ENCODE measurements at places on chromosomes 2 and 18. TPM values are rescaled to one million over a fixed set of nuclear protein-coding genes. Genes with fewer than 3 reads are reported as not detected.

DNA sequence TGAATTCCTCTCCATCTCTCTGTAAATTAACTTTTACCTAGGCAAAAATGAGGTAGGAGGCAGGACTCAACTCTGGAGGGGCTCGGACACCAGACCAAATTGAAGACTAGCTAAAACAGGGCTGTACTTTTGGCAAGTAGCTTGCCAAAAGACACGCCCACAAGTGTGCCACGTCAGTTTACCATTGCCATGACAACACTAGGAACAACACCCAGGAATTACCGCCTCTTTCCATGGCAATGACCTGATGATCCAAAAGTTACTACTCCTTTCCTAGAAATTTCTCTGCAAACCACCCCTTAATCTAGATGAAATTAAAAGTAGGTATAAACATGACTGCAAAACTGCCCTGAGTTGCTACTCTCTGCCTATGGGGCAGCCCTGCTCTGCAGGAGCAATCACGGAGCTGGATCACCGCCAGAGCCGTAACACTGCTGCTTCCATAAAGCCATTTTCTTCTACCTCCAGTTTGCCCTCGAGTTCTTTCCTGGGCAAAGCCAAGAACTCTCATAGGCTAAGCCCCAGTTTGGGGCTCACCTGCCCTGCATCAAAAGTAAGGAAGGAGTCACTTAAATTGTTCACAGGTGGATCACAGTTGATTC is 66.0 kb upstream of the FAM136A start:
- H3K27me3 ChIP-seq: no peaks in the 10 kb centered on the region
- H3K36me3 ChIP-seq: no peaks in the 10 kb centered on the region
- no peak for DNase-seq

- no peak overlapping the region for H3K4me3 ChIP-seq
- DNase-seq: no peak
- H3K27ac ChIP-seq: no peak overlapping the region
- peaks cover 4% of the 10 kb centered on the region for H3K27me3 ChIP-seq
Measured at GRCh38 chr2:31031132-31031706, 107.0 kb downstream of the GALNT14 start.

DNA sequence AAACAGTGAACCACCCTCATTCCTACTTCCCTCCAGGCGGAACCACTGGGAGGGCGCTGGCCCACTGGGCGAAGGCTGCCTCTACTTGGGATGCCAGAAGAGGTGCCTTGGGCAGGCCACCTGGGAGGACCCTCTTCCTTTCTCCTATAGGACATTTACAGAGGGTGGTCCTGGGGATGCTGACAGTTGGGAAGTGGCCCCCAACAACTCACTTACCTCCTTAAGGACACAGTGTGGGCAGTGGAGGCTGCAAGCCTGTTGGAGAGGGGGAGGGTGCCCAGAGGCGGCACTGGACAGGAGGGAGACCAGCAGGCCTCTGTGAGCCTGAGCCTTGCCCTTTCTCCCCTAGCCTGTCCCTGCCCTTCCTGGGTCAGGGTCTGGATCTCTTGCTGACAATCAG is 346.4 kb upstream of the HS6ST1 start:
- no peaks in the 10 kb centered on the region for H3K36me3 ChIP-seq
- H3K27me3 ChIP-seq: peaks cover 23% of the 10 kb centered on the region
- no peak overlapping the region for H3K27ac ChIP-seq
- DNase-seq: no peak

GRCh38 chr18:8980918-8981317 is 121.6 kb upstream of the NDUFV2 start:
- H3K27me3 ChIP-seq: peaks cover 5% of the 10 kb centered on the region
- no peak for DNase-seq
- H3K36me3 ChIP-seq: no peaks in the 10 kb centered on the region
- H3K27ac ChIP-seq: no peak overlapping the region
- H3K4me3 ChIP-seq: no peak overlapping the region

DNA sequence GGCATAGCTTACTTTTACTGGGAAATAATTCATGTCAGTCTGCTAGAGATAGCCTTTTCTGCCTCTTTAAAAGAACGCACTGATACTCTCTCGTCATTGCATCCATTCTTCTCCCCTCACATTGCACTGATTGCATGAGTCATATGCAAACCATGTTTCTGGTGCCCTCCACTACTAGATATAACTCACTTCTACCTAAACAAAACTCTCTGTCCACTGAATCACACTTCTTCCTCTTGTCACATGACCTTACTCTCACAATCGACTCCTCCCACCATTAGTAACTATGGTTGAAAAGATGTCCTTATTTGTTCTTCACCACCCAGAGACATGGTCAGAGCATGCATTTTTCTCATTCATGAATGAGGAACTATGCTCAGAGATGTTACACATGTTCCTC is 158.0 kb downstream of the CSRNP3 start:
- no peak overlapping the region for H3K4me3 ChIP-seq
- DNase-seq: no peak
- peaks cover 5% of the 10 kb centered on the region for H3K4me1 ChIP-seq
- H3K27me3 ChIP-seq: peaks cover 6% of the 10 kb centered on the region

DNA sequence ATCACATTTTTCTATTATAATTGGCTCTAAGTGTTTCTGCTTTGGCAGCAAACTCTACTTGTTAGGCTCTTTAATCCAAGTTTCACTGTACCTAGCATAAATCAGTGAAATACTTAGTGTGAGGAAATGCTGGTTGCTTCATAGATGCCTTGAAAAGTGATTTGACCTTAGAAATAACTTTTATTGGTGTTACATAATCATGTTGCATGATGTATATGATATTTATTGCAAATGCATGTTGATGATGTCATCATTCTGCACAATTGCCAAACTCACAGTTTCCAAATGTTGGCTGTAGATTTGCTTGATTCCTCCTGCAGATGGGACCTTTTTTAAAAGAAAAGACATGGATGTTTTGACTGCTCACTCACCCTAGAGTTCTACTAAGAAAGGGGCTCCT is 137.6 kb upstream of the BCL2L11 start:
- H3K4me1 ChIP-seq: peaks cover 1% of the 10 kb centered on the region
- H3K27ac ChIP-seq: no peak overlapping the region
- no peak overlapping the region for H3K4me3 ChIP-seq
- no peaks in the 10 kb centered on the region for H3K36me3 ChIP-seq

DNA sequence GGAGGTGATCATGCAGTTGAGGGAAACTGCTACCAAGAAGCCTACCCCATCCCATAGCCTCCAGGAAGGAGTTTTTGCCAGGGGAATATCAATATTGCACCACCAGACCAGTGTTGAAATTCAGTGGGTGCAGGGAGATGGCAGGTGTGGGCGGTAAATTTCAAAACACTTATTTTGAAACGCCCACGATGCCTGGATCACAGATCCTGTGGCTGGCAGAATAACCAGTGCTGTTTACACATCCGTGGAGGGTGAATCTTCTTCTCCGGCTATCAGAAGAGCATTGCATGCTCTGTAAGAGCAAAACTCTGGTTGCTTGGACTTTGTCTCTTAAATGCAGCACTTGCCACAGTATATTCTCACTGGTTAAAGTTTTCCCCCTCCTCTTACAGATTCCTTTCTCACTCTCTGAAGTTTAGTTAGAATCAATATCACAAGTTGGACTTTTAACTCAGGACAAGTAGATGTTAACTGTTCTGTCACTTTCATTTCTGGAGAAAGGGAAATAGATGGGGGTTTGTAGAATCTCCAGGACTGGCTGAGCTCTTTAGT is 70.5 kb upstream of the ZCCHC2 start:
- H3K27ac ChIP-seq: peak overlapping the region; percentile 36
- peaks cover 24% of the 10 kb centered on the region for H3K4me1 ChIP-seq
- no peaks in the 10 kb centered on the region for H3K27me3 ChIP-seq

DNA sequence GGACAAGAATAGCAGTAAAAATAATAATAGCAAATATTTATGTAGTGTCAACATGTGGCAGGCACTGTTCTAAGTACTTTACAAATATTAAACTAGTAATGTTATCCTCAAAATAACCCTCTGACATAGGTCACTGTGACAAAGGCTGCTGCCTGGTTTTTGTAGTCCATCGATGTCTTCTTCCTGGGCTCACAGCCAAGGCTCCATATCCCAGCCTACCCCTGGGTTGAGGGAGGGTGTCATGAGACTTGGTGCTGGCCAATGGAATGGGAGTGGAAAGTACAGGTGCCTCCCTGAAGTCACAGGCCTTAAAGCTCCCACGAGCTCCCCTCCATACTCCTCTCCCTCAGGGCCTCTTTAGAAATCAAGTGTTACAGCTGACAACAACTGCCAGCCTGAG is 159.3 kb downstream of the CYRIA start:
- H3K27ac ChIP-seq: no peak overlapping the region
- peaks cover 27% of the 10 kb centered on the region for H3K27me3 ChIP-seq
- no peaks in the 10 kb centered on the region for H3K36me3 ChIP-seq

- no peak for DNase-seq
- H3K27ac ChIP-seq: peak overlapping the region; percentile 69
- peaks cover 52% of the 10 kb centered on the region for H3K36me3 ChIP-seq
- H3K4me3 ChIP-seq: no peak overlapping the region
- H3K27me3 ChIP-seq: no peaks in the 10 kb centered on the region
Measured at GRCh38 chr2:197280015-197280702, 30.4 kb downstream of the ANKRD44 start.

- no peaks in the 10 kb centered on the region for H3K36me3 ChIP-seq
- peaks cover 5% of the 10 kb centered on the region for H3K4me1 ChIP-seq
- no peak overlapping the region for H3K27ac ChIP-seq
- H3K4me3 ChIP-seq: no peak overlapping the region
- H3K27me3 ChIP-seq: peaks cover 22% of the 10 kb centered on the region
Measured at GRCh38 chr2:38045811-38046210, 30.1 kb downstream of the CYP1B1 start.

- no peak for DNase-seq
- H3K27ac ChIP-seq: no peak overlapping the region
- H3K27me3 ChIP-seq: no peaks in the 10 kb centered on the region
- no peak overlapping the region for H3K4me3 ChIP-seq
Measured at GRCh38 chr2:211333377-211333776, 777.0 kb downstream of the CPS1 start.

ADD2 gene
- total RNA-seq: 3.1 TPM

LRRC30 gene
- total RNA-seq: not detected

PLEKHH2 gene
- total RNA-seq: 25.1 TPM

CAPN13 gene
- not detected for total RNA-seq

IL1RN gene
- total RNA-seq: 15.9 TPM
